ENCODE measurements at places on chromosomes 16 and 17. TPM values are rescaled to one million over a fixed set of nuclear protein-coding genes. Genes with fewer than 3 reads are reported as not detected.

The HELZ gene
- 3.9 TPM for polyA plus RNA-seq

The CLEC18A gene
- 1.4 TPM for polyA plus RNA-seq

The HSD17B2 gene
- polyA plus RNA-seq = 1.0 TPM

The NPIPA3 gene
- polyA plus RNA-seq = 2.3 TPM

The CHRNE gene
- 0.47 TPM for polyA plus RNA-seq

The SLC22A31 gene
- 0.14 TPM for polyA plus RNA-seq

The PABPN1L gene
- 0.04 TPM for polyA plus RNA-seq

The CDH11 gene
- 0.28 TPM for polyA plus RNA-seq

The CCDC40 gene
- 1.3 TPM for polyA plus RNA-seq

The BIRC5 gene
- 17.6 TPM for polyA plus RNA-seq

The STAC2 gene
- 0.06 TPM for polyA plus RNA-seq

The C1QL1 gene
- 0.57 TPM for polyA plus RNA-seq

The CDT1 gene
- 9.9 TPM for polyA plus RNA-seq

The SMIM5 gene
- 37.3 TPM for polyA plus RNA-seq

The BHLHA9 gene
- not detected for polyA plus RNA-seq

The PRM1 gene
- not detected for polyA plus RNA-seq

The GAS7 gene
- 6.4 TPM for polyA plus RNA-seq

The RHBDL1 gene
- 0.49 TPM for polyA plus RNA-seq

The HCRT gene
- polyA plus RNA-seq = not detected

The TNRC6C gene
- polyA plus RNA-seq = 1.2 TPM

The OR1F1 gene
- not detected for polyA plus RNA-seq

The SEZ6L2 gene
- 0.35 TPM for polyA plus RNA-seq

The PGAP6 gene
- polyA plus RNA-seq = 30.3 TPM

The CES5A gene
- 0.04 TPM for polyA plus RNA-seq

The CDR2L gene
- 4.3 TPM for polyA plus RNA-seq

The NOG gene
- polyA plus RNA-seq = 0.06 TPM

The RDM1 gene
- 0.55 TPM for polyA plus RNA-seq

The WNT9B gene
- polyA plus RNA-seq = 0.06 TPM

The C1QTNF8 gene
- polyA plus RNA-seq = not detected

The TBC1D28 gene
- not detected for polyA plus RNA-seq

The ZFP3 gene
- 1.8 TPM for polyA plus RNA-seq

The SCNN1G gene
- 11.2 TPM for polyA plus RNA-seq

The MXRA7 gene
- 54.0 TPM for polyA plus RNA-seq

The KRTAP2-3 gene
- not detected for polyA plus RNA-seq

The ADGRG3 gene
- polyA plus RNA-seq = 0.72 TPM

The B3GNT9 gene
- 3.5 TPM for polyA plus RNA-seq

The HOXB6 gene
- polyA plus RNA-seq = 0.31 TPM

The OXLD1 gene
- polyA plus RNA-seq = 38.1 TPM

The SDR42E1 gene
- 3.6 TPM for polyA plus RNA-seq

The SRP68 gene
- polyA plus RNA-seq = 34.3 TPM

The CNTNAP4 gene
- polyA plus RNA-seq = not detected

The PIK3R5 gene
- 1.3 TPM for polyA plus RNA-seq

The ABCA3 gene
- 1.4 TPM for polyA plus RNA-seq

The SLC12A3 gene
- 0.06 TPM for polyA plus RNA-seq
